ENCODE measurements at places on chromosomes 5 and 9.

DNA sequence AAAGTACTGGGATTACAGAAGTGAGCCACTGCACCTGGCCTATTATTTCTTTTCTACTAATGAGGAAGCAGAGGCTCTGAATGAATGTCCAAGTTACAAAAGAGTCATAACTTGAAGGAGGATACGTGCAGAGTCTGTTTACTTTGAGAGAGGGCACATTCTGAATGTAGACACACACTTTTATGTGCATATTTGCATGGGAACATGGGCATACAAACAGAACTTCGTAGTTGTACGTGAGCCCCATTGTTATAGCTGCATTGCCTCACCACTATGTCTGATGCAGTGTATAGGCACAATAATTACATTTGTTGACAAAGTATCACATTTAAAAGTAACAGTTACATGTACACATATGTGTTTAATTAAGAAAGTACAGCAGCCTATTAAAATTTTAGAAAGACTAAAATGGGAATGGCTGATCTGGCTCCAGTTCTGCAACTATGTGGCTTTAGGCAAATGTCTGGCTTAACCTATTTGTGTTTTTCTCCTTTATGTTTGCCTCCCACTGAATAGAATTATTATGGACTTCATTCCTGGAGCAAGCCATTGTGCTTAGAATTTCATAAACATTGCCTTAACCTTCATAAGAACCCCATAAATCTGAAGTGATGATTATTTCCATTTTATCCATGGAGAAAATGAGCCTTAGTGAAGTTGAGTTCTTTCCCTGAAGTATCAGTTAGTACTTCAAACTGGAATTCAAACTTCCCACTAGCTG lies 3.0 kb upstream of the DPYSL3 start:
- DNase-seq: no peak

DNA sequence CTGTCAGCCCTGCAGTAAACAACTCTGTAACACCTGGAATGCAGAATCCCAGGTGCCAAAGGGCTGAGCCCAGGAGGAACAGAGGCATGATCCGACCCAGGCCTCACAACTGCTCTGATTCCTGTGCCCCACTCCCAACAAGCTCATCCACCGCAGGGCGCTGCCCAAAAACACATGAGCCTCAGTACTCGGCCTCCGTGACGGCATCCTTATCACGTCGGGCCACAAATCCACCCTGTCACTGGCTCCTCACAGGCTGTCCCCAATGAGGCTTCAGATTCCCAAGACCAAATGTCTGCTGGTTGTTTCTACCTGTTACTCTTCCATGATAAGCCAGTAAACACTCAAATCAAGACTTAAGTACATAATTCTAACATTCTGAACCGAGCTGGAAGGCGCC lies 15.2 kb downstream of the QSOX2 start:
- DNase-seq: no peak

DNA sequence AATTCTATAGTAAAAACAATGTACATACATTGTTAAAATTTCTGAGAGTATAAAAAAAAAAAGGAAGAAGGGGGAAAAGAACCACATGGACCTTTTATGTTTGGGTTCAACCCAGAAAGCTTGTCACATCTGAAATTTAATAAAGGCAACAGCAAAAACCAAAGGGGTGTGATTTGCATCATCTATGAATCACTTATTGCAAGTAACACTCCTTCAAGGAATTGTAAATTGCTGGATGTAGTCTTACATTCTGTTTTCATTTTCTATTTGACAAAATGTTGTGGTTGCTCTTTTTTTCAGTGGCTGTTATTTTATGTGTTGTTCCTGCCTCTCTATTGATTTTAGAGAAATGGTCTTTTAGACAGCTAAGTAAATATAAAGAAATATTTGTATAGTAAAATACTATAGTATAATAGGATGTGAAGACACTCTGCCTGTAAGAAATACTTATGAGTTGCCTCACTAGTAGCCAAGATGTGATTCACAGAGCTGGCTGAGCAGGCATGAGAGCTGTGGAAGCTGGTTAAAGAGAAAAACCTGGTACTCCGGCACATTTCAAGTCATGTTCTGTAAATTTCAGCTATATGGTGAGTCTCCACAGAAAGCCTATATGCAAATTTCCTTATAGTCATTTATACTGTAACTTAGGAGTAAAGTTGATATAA lies 131.1 kb upstream of the CNTLN start:
- DNase-seq: no peak

DNA sequence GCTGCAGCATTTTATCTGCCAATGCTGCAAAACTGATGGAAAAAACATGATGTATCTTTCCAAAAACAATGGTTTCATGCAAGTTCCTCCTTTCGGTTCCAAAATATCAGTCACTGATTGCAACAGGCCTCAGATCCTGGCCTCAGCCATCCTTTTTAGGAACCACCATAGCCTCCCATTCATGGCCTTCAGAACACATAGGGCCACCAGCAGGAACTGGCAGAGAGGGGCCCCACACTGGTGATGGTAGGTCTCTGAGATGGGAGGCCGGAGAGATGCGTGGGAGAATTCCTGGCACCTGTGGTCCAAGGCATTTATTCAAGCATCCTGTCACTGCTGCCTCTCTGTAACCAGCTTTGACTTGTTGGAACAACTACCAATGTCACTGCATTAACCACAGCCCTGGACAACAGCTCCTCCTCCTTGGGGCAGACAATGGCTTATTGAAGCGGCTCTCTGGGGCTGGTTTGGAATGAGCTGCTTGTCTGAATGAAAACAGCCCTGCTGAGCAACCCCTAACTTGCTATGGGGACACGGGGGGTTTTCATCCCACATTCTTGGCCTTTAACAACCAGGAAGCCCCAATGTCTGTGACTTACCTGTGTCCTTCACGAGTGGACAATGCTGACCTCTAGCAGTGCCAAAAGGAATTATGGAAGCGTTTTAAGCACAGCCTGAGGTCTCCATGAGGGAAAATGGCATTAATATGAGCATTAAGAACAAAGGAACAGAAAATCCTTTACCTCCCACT lies 108.1 kb downstream of the LHFPL2 start:
- DNase-seq: no peak

DNA sequence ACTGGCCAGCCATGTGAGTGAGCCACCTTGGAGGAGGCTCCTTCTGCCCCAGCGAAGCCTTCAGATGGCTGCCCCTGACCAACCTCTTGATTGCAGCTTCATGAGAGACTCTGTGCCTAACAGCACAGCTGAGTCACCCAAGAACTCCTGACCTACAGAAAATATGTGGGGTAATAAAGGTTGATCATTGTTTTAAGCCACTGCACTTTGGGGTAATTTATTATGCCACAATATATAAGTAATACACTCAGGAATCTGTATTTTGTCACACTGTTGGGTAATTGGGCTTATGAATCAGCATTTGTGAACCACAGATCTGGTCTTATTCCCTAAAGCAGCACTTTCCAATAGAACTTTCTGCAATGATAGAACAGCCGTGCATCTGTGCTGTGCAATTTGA lies 24.4 kb upstream of the VDAC1 start:
- peak; percentile 95 for DNase-seq

- no peak for DNase-seq
These were observed 18.9 kb downstream of the SLC22A5 start for GRCh38 chr5:132388244-132389050.

DNA sequence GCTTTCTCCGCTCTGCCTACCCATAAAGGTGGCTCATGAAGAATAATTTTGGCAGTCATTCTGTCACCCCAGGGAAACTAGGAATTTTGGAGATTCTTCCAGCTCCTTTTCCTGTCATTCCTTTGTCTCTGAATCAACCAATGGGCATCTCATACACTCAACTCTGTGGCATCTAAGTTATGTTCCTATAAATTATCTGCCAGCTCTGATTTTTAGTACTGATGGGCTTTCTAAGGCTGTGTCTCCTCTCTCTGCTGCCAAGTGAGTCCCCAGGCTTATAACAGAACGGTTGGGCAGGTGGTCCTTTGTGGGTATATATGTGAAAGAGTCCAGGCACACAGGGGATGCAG lies 226.8 kb downstream of the NMUR2 start:
- DNase-seq: no peak

DNA sequence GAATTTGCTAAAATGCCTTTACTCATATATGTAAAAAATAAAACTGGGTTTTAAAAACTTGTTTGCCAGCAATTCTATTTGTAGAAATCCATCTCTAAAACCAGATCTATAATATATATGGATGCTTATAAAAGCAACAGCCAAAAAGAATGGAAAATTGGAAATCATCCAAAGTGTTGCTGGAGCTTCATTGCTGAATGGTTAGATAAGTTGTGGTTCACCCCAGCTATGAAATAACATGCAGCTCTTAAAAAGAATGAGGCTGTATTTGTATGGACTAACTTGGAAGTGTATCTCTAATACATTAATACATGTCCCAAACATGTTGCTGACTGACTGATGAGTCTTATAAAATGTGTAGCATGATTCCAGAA lies 76.2 kb downstream of the STK10 start:
- DNase-seq: peak; percentile 75

- DNase-seq: no peak
These were observed 47.3 kb upstream of the NEURL1B start for GRCh38 chr5:172593721-172594235.

DNA sequence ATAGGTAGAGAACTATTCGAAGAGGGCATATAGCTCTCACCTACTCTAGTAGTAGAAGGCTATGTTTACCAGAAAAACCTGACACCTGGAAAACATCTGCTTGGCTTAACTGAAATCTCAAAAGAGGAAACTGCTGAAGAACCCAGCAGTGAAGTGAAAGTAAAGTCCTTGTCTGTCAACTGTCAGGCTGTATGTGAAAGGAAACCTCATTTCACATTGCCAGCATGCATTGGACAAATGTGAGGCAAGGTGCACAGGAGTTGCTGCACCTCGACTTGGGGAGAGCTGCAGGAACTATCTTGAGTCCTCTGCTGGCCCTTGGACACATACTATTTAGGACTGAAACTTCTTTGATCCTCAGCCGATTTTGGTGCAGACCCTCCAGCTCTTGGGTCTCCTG lies 53.3 kb downstream of the NREP start:
- DNase-seq: no peak

DNA sequence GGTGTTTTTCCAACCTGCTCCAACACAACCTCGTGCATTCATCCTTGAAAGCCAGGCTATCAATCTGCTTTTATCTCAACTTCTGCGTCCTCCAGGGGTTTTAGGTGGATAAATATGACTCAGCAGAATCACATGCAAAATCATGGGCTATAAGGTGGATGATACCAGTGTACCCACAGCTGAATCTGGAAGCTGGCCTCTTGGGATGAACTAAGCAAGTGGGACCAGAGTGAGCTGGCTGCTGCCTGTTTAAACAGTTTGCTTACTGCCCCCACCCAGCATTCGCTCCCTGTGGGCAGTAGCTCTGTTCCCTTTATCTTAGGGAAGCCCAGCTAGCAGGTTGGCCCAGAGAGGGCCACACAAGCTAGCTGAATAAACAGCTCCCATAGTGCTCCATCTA lies 194.0 kb downstream of the CRB2 start:
- DNase-seq: no peak

- DNase-seq: no peak
These were observed 8.3 kb downstream of the HSD17B3 start for GRCh38 chr9:96293498-96294158.

DNA sequence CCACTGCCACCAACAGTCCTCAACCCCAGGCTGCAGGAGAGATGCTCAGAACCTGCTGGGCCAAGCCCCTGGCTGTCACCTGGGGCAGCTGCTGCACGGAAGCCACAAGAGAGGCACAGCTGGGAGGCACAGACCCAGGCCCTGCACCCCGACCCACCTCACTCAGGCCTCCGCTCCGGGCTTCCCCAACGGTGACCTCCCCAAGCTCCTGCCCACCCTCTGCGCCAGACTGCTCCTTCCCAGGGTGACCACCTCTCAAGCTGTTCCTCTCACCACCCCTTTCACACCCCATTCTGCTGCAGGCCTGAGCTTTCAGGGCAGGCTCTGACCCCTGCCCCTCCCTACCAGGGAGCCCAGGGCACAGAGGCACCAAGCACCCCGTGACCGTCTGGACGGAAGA lies 33.0 kb downstream of the VAV2 start:
- DNase-seq: no peak

GRCh38 chr5:140134277-140134935 lies 8.7 kb downstream of the IGIP start:
- DNase-seq: no peak

GRCh38 chr5:150079909-150080461 lies 6.4 kb downstream of the CSF1R start:
- DNase-seq: no peak

DNA sequence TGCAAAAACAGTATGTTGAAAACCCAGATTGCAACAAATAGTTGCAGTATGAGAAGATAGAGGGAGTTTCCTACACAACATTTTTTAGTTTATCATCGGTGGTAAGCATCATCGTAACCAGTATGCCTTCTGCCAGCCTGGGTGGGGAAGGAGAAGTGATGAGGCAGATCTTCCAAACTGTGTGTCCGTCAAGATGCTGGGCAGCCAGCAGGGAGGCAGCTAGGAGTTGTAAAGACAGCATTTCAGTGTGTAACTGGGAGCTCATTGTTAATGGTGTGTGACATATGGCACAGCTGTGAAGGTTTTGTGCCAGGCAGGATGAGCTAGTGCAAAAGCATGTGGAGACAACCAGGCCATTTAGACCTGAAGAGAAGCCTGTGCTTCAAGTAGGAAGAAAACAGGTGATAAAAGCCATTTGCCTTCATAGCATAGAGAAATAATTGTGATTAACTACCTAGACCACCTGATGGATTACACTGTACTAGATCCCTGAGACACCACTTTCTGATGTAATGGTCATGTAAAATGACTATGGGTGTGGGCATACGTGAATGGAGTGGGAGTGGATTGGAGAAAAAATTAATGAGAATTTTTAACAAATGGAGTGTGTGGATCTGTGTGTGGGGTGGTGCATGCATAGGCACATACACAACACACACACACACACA lies 347.0 kb upstream of the ADAMTSL1 start:
- DNase-seq: no peak

DNA sequence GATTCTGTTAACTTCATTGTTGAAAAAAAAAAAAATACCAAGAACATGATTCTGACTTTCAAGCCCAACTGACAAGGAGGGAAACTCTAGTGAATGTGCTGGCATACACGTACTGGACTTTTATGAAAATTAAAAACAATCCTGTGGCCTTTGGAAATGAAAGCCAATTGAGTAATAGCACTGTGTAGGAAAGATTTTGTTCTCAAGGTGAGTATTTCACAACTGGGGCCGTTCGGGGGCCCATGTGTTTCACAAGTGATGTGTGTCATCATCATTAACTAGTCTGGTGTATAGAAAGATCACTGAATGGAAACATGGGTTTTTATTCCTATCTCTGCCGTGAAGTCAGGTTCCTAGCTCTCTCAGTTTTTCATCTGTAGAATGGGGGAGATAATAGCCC lies 605.0 kb upstream of the CLINT1 start:
- peak; percentile 77 for DNase-seq

GRCh38 chr5:57313716-57314115 lies 139.9 kb downstream of the GPBP1 start:
- DNase-seq: no peak
